Thyroid gland (tissue), 4 donors: ENCODE measurements at places on chromosomes 1 and 21. TPM values are rescaled to one million over a fixed set of nuclear protein-coding genes. Genes with fewer than 3 reads are reported as not detected.

DNA sequence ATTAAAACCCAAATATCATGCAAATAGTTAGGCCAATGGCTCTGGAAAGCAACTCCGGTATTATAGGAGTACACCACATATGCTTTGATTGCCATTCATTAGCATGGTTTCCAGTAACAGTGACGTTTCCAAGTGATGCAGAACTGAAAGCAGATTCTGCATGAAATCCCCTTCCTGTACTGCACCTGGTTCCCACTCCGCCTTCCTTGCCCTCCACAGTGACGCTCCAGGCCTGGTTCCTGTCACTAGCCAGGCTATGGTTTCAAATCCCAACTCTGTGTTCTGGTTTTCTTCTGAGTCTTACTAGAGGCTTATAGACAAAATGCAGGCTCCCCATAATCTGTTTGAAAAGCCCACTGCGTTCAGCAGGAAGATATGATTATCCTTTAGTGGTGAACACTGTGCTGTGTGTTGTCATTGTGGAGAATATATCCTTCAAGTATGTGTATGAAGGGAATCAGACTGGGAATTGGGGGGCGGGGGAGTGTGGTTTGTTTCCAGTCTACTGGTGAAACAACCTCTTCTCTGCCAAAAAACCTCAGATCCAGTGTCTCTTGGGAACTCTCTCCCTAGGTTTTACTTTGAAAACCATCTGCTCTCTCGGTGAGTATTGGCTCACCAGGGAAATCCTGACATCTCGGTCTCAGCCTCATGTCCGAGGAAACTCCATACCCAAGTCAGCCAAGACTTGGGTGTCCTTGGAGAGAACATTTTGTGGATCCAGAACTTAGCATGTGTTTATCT, 78.7 kb downstream of the TYW3 start:
- no peaks in the 10 kb centered on the region for H3K36me3 ChIP-seq
- no peaks in the 10 kb centered on the region for H3K27me3 ChIP-seq
- H3K4me3 ChIP-seq, result no peak overlapping the region
- H3K4me1 ChIP-seq, result no peaks in the 10 kb centered on the region

PKLR gene
- total RNA-seq, result not detected

DNA sequence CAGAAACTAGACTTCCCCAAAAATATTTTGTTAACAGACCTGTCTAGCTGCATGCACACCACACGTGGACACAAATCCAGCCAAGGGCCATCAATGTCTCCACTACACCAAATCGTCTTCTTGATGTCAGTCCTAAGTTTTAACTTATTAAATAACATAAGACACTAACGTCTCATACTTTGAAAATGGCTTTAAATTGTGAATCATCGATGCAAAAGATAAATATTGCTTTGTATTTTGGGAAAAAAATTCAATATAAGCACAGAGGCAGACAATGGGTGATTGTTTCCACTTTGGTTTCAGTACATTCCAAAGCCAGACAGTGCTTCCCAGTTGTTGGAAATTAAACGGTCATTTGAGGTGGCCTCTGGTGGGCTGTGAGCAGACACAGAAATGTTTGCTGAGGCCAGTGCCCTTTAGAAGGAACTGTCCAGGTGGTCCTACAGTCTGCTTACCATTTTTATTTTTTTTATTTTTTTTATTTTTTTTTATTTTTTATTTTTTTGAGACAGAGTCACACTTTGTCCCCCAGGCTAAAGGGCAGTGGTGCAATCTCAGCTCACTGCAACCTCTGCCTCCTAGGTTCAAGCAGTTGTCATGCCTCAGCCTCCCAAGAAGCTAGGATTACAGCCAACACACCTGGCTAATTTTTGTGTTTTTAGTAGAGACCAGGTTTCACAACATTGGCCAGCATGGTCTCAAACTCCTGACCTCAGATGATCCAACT, 1.8 kb upstream of the KIAA2013 start:
- peaks cover 42% of the 10 kb centered on the region for H3K4me1 ChIP-seq
- H3K36me3 ChIP-seq, result no peaks in the 10 kb centered on the region
- peak; percentile 24 for DNase-seq

SH3D21 gene
- total RNA-seq, result 10.7 TPM

TTC39A gene
- total RNA-seq, result 48.2 TPM

DNA sequence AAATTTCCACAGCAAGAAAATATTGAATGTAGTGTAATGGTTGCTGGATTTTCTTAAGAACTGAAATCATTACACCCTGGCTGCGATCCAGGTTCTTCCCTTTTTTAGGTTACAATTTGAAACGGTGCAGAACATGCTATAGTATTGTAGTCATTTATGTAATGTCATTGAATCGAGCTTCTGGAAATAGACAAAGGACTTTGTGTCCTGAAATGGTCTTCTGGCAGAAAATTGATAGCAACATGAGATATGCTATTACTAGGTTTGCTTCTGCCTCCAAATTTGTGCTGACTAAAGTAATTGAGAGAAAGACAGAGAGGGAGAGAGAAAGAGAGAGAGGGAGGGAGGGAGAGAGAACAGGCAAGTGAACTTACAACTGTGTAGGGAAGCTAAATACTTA, 146.2 kb upstream of the NFIA start:
- H3K36me3 ChIP-seq, result no peaks in the 10 kb centered on the region
- no peak for DNase-seq
- H3K4me1 ChIP-seq, result no peaks in the 10 kb centered on the region
- no peaks in the 10 kb centered on the region for H3K27me3 ChIP-seq

TENT5C gene
- total RNA-seq, result 29.1 TPM

SLC16A4 gene
- total RNA-seq, result 21.7 TPM

LEMD1 gene
- total RNA-seq, result 0.67 TPM

IVL gene
- total RNA-seq, result not detected

NBPF6 gene
- not detected for total RNA-seq

DNA sequence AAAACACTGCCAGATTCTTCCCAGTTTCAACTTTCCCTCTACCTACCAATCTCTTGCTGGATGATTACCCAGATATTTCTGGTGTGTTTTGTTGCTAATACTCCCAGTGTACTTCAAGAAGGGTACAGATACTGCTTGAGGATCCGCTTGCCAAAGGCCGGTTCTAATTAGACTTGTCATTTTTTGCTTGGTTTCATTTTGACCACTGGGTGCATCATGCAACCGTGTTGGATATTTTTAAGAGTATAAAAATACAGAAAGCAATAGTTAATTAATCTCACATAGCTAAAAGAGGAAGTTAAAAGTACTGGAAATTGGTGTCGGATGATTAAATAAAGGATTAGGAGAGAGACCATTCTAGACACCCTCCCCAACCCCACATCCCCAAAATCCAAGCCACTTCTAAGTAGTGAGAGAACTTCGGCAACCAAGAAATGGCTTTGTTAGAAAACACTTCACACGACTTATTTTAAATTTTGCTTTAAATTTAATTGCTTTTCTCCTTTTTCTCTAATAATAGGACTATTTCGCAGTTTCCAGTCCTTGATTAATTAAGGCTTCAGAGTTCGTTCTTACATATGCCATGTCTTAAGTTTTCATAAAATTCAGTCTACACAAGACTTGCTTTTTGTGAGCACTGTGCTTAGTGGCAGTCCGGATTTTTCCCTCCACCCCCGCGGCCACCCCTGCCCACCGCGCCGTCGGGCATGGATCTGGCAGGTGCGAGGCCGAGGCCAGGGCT, 2.5 kb upstream of the CDKN2C start:
- peak; percentile 15 for DNase-seq
- H3K4me3 ChIP-seq, result peak overlapping the region; percentile 9
- H3K36me3 ChIP-seq, result no peaks in the 10 kb centered on the region
- H3K4me1 ChIP-seq, result peaks cover 9% of the 10 kb centered on the region
- peak overlapping the region; percentile 98 for H3K27ac ChIP-seq

HSPA6 gene
- total RNA-seq, result 0.75 TPM

DNA sequence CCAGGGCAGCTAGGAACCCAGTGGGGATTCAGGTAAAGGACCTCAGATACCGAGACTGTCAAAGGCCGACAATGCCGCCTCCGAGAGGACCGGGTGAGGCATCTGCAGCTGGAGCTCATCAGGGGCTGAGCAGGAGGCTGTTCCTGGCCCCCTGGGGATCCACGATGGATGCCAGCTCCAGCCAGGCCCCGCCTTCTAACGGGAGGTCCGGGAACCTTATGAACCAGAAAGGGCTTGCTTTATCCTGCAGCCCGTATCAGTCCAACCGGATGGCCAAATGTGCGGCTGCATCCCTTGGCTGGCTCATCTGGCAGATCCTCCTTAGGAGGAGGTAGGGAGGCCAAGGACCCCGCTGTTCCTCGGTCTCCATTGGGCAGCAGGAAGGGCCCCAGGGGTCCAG, 32.0 kb downstream of the SLC45A1 start:
- no peaks in the 10 kb centered on the region for H3K4me1 ChIP-seq
- no peaks in the 10 kb centered on the region for H3K27me3 ChIP-seq
- H3K27ac ChIP-seq, result no peak overlapping the region
- no peak for DNase-seq

GRCh38 chr1:156384007-156384406, 15.0 kb downstream of the RHBG start:
- H3K27me3 ChIP-seq, result no peaks in the 10 kb centered on the region
- H3K4me3 ChIP-seq, result no peak overlapping the region
- H3K4me1 ChIP-seq, result no peaks in the 10 kb centered on the region
- H3K36me3 ChIP-seq, result no peaks in the 10 kb centered on the region
- H3K27ac ChIP-seq, result no peak overlapping the region

KRTAP20-2 gene
- not detected for total RNA-seq

- DNase-seq, result no peak
- H3K4me3 ChIP-seq, result no peak overlapping the region
- no peaks in the 10 kb centered on the region for H3K36me3 ChIP-seq
- H3K4me1 ChIP-seq, result no peaks in the 10 kb centered on the region
Measured at GRCh38 chr1:107807855-107808254, 157.1 kb downstream of the VAV3 start.

GRCh38 chr1:156851779-156852417, 7.0 kb downstream of the INSRR start:
- no peaks in the 10 kb centered on the region for H3K27me3 ChIP-seq
- H3K36me3 ChIP-seq, result no peaks in the 10 kb centered on the region
- H3K27ac ChIP-seq, result no peak overlapping the region
- DNase-seq, result peak; percentile 57

DNA sequence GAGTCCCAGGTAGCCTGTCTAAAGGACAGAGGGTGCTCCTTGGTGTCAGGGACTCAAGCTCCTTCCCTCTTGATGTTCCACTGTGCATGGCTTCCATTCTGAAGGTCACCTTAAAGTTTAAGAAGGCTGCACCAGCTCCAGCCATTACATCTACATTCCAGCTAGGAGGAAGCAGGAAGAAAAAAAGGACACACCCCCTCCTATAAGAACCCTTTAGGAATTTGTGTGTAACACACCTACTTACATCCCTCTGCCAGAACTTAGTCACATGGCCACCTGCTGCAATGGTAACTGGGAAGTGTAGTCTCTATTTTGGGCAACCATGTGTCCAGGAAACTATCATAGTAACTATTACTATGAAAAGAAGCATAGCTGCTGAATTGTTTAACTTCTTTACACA, 161.6 kb upstream of the KLHDC7A start:
- H3K27ac ChIP-seq, result no peak overlapping the region
- no peaks in the 10 kb centered on the region for H3K4me1 ChIP-seq
- no peaks in the 10 kb centered on the region for H3K36me3 ChIP-seq
- no peaks in the 10 kb centered on the region for H3K27me3 ChIP-seq

DNA sequence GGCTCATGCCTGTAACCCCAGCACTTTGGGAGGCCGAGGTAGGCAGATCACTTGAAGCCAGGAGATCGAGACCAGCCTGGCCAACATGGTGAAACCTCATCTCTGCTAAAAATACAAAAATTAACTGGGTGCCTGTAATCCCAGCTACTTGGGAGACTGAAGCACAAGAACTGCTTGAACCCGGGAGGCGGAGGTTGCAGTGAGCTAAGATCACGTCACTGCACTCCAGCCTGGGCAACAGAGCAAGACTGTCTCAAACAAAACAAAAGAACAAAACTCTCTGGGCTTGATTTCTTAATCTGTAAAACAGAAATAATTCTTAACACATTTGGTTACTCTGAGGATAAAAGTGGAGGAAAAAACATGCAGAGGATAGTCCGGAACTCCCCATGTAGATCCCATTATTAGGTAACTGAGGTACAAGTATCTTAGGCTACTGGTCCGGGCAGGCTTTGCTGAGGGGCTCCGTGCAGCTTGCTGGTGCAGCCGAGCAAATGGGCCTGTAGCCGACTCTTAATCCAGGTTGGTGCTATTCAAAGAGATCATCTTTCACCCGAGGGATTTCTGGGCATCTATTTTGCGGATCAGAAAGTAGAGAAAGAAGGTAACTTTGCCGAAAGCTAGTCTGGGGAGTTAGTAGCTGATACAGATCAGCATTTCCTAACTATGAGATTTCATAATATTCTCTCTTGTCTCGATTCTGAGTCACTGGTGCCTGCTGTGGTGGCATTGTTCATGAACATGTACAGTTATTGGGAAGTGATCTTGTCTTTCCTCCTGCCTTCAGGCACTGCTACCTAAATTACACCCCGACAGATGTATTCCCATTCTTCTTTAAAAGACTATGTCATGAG, 56.8 kb downstream of the NFIA start:
- peak overlapping the region; percentile 60 for H3K27ac ChIP-seq
- H3K4me1 ChIP-seq, result peaks cover 98% of the 10 kb centered on the region
- peak; percentile 65 for DNase-seq

DNA sequence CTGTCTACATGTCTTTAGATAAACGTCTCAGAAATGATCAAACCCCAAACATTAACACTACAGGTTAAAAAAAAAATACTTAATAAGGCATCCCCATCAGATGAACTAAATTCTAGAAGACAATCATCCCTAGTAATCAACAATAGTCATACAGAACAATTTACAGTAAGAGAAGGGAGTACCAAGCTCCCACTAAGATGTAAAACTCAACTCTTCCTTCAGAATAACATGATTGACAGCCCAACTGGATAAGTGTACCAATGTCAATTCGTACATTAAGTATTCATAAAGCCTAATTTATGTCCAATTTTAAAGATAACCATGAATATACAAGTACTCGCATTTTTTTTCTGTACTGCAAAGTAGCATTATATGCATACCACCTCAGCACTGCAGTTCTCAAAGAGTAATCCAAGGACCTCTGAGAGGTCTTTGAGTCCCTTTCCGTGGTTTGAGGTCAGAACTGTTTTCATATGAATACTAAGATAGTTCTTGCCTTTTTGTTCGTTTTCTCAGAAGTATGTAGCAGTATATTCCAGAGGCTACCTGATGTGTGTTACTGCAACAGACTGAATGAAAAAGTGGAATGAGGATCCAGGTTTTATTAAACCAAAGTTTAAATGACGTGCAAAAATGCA, 6.6 kb downstream of the SCAF4 start:
- DNase-seq, result no peak
- peaks cover 21% of the 10 kb centered on the region for H3K4me1 ChIP-seq
- no peak overlapping the region for H3K4me3 ChIP-seq
- H3K36me3 ChIP-seq, result no peaks in the 10 kb centered on the region

GRCh38 chr1:226710501-226710900, 28.6 kb downstream of the ITPKB start:
- no peaks in the 10 kb centered on the region for H3K36me3 ChIP-seq
- no peaks in the 10 kb centered on the region for H3K27me3 ChIP-seq
- H3K4me1 ChIP-seq, result peaks cover 29% of the 10 kb centered on the region
- H3K27ac ChIP-seq, result no peak overlapping the region
- DNase-seq, result no peak

C1QA gene
- total RNA-seq, result 67.6 TPM

RIPPLY3 gene
- not detected for total RNA-seq
